Effector memory CD8-positive, alpha-beta T cell (primary cell): ENCODE measurements at places on chromosomes 5 and 9.
A peak's percentile ranks its signal among the peaks of the same experiment; 100 is the strongest.

- no peak for DNase-seq
Measured at GRCh38 chr9:8234316-8234715, 434.7 kb upstream of the DMAC1 start.

DNA sequence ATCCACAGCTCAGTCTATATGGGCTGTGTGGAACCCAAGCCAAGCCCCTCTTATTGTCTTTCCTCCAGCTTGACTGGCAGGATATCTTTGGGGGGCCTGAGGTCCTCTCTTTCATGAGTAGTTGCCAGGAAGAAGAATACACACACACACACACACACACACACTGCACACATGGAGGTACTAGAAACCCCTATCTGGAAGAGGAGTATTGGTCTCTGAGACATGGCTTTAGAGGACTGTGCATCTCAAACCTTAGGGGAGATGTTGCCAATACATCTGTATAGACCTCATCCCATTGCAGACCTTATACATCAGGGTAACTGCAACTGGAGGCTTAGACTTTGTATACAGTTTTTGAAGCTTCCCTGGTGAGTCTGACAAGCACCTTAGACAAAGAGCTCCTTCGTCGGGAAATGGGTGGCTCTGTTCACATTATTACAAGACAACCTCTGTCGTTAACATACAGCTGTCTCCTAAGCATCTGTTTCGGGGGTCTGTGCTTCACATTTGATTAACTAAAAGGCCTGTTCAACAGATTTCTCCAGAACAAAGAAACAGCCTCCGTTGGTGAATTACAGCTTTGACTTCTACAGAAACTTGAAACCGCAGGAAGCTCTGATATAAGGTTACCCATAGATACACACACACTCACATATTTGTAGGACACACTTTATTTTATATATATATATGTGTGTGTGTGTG, 5.5 kb upstream of the ENTREP1 start:
- no peak for DNase-seq

DNA sequence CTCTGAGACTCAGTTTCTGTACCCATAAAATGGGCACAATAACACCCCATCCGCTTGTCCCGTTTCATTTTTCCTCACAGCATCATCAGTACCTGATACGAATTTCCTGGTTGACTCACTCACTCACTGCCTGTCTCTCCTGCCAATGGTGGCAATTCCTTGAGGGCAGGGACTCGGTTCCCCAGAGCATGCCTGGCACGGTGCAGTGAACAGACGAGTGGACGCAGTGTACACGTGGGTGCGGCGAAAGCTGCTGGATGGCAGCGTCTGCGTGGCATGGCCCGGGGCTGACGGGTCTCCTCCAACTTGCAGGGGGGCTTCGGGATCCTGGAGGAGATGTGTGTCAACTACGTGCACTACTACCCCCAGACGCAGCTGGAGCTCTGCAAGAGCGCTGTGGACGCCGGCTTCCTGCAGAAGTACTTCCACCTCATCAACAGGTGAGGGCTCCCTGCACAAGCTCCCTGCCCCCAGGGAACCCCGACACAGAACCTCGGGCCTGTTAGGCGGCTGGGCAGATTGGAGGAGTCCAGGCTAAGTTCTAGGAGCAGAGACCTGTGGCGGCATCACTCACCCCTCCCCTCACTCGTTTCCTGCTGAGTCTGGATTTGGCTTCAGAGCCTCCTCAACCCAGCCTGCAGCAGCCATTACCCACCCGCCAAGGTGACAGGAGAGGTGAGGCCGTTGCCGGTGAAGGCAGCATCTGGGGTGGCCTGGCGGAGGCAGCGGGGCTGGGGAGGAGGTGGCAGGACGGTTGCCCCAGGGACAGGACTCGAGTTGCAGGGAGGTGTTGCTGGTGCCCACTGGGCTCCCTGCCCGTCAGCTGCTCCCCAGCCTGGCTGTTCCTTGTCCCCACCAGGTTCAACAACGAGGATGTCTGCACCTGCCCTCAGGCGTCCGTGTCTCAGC, 20.3 kb downstream of the DBH start:
- no peak for DNase-seq

- DNase-seq = no peak
Measured at GRCh38 chr9:14744768-14745167, 22.2 kb upstream of the CER1 start.

GRCh38 chr5:133727636-133728035, 115.3 kb upstream of the FSTL4 start:
- no peak for DNase-seq

DNA sequence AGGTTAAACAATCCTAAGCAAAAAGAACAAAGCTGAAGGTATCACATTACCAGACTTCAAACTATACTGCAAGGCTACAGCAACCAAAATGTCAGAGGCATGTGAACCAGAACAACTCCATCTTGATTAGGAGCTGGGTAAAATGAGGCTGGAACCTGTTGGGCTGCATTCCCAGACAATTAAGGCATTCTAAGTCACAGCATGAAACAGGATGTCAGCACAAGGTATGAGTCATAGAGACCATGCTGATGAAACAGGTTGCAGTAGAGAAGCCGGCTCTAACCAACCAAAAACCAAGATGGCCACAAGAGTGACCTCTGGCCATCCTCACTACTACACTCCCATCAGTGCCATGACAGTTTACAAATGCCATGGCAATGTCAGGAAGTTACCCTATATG, 252.0 kb downstream of the RASEF start:
- DNase-seq = no peak

DNA sequence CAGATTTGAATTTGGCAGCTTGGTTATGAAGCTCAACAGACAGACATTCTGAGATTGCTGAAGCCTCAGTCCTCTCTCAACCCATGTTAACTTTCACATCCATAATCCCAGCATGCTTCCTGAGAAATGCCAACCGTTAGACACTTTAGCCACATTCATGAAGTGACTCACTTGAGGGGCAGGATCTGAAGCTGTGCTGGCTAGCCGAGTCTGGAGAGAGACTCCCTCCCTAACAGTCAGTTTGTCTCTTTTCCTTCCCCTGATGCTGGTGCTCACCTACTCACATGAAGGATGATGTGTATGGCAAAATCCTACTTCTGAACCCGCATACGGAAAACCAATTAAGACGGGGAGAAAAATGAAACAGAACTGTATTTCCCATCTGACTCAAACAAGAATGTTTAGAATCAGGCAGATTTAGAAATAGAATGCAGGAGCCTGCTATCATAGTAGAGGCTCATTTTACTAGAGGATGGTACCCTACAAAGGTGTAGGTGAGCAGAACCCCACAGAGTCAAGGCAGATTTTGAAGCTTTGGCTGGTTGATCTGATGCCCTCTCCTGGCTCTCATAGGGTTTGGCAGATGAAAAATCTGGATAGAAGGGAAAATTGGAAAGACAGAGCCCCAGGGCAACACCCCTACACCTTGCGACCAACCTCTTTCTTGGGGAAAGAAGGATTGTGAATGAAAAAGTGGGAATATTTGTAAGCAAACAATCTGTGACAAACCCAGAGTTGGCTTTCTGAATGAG, 150.9 kb upstream of the LHFPL2 start:
- no peak for DNase-seq

DNA sequence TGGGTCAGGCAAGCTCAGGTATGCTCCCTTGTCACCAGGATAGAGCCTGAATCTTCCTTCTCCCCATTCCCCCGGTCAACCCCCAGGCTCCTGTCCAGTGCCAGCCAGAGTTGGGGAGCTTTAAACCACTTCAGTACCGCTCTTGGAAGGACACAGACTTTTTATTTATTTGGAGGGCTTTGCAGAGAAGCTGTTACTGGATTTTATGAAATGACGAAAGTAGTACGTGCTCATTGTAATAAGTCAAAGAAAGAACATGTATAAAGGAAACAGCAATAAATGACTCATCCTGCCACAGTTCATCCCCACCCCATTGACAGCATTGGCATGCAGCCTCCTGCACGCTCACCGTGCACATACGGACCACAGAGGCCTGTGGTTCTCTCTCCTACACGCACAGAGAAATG, 230.3 kb downstream of the AUH start:
- DNase-seq = peak; percentile 46

DNA sequence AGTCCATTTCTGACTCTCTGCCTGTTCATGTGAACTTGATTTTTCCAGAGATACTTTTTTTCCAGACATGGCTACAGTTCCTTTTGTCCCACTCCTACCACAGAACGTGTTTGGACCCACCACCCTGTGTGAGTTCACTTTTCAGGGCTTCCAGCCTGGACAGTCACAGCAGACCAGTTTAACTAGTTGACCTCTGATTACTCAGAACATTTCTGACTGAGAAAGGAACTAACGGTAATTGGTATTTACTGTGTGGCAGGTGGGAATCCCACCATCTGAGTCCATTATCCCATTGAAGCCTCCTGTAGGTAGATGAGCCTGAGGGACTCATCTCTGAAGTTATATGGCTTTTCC, 210.1 kb downstream of the GOLPH3 start:
- no peak for DNase-seq

- DNase-seq = no peak
Measured at GRCh38 chr5:96008487-96008886, 46.8 kb upstream of the ELL2 start.

GRCh38 chr9:108911820-108912219, 22.1 kb downstream of the ELP1 start:
- no peak for DNase-seq

- no peak for DNase-seq
Measured at GRCh38 chr9:121249563-121249962, 18.4 kb upstream of the GSN start.

DNA sequence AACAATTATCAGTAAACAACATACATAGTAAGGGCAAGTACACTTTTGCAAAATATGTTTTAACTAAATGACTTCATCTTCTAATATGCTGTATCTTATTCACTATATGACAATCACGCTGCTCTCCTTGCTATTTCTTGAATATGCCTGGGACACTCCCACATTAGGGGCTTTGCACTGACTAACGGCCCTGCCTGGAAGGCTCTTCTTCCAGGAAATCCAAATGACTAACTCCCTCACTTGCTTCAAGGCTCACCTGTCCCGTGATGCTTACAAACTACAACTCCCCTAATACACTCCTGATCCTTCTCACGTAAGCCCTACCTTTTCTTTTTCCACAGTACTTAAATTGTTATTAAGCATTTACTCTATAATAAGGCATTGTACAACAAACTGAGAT, 10.6 kb downstream of the ERP44 start:
- DNase-seq = no peak

DNA sequence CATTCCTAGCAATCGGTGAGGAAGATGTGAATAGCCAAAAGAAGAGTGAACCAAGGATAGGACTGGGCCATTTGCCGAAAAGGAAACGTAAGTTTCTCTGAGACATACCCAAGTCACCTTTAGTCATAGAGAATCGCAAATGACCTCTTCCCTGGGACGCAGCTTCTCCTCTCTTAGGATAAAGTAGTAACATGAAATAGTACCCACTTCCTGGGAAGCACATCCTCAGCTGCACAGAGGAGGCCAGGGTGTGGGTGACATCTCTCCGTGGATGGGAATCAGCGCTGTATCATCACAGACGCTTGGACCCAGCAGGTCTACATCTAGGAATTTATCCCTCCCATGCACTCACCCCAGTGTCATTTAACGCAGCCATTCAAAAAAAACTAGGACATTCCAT, 120.9 kb upstream of the PHYKPL start:
- no peak for DNase-seq

GRCh38 chr5:84688566-84688965, 303.9 kb upstream of the EDIL3 start:
- DNase-seq = no peak
